Stimulated activated CD4-positive, alpha-beta T cell treated with anti-CD3 and anti-CD28 coated beads, Interleukin-4, amount 100 ng/mL, for 24 hours (primary cell): ENCODE measurements at places on chromosomes 3 and 15.

GRCh38 chr15:58684751-58685150 lies 64.8 kb downstream of the ADAM10 start:
- DNase-seq: no peak

- DNase-seq: no peak
These were observed 329.0 kb upstream of the SEMA6D start for GRCh38 chr15:47388299-47388698.

GRCh38 chr3:37924453-37924852 lies 62.8 kb downstream of the CTDSPL start:
- DNase-seq: no peak

- DNase-seq: no peak
These were observed 54.4 kb downstream of the C3orf80 start for GRCh38 chr3:160279657-160280056.

DNA sequence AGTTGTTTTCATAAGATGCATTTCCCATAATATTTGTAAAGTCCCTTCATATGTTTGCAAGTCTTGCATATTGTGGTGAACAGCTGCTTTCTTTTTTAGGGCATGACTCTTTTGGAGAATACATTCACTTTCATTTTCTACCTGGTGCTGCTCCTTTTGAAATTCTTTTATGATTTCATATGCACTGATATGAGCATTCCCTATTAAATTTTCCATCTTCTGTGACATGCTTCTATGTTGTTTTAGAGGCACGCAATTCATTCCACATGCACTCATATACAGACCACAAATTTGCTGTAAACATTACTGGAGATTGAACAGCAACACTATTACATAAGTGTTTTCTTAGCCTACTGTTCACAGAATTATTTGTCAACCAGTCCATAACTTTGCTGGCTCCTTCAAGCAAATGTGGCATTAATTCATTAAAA lies 92.8 kb upstream of the TNFSF10 start:
- no peak for DNase-seq

GRCh38 chr3:9497821-9498565 lies 55.6 kb downstream of the LHFPL4 start:
- DNase-seq: no peak

DNA sequence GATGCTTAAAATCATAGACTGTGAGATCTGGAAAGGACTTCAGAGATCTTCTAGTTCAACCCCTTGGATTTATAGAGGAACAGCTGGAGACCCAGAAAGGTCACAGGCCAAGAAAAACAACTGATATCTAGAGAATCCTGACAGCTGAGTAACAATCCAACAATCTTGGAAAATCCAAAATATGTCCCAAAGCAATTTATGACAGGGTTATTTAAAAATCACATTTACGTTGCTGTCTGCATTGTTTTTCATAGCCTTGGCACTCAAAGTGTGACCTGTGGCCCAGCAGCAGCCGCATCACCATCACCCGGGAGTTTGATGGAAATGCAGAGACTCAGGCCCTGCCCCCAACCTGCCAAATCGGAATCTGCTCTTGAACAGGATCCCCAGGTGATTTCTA lies 78.8 kb downstream of the FBN1 start:
- no peak for DNase-seq

GRCh38 chr3:96753124-96753523 lies 61.3 kb upstream of the EPHA6 start:
- no peak for DNase-seq
